HepG2 (cell line): ENCODE measurements at places on chromosomes 4 and X. TPM values are rescaled to one million over a fixed set of nuclear protein-coding genes. Genes with fewer than 3 reads are reported as not detected.

DNA sequence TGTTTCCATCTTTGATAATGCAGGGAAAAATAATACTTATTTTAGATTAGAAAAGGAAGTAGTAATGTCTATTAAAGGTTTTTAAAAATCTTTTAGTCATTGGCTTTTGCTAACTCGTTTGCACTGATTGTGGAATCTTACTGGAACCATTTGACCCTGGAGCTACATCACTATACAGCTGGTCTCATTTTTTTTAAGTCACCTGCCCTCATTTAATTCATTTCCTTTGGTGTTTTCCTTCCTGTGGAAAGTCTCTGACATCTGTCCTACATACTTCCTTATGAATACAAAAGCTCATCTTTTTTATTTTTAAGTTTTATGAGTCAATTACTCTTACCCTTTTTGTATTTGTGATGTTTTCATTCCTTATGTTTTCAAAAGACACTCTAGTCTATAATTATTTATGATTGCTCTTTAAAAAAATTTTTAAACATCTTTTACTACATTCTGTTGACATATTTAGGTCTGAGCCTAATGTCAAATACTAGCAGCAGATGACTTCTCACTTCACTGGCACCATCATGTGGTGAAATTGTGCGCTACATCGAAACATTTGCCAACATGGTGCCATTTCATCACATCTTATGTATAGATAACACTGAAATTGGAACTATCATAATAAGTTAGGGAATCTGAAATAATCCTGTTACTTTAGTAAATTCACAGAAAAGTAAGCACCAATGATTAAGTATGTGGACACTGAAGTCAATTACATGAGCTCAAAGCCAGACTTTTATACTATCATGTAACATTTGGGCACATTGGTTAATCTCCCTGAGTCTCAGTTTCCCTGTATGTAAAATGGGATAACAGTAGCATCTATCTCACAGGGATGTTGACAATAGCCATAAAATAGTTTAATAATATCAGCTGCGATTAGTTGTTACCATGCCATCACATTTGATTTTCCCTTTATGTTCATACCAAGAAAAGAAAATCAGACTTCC lies 9.4 kb upstream of the MMAA start:
- peak; percentile 58 for DNase-seq
- H3K4me3 ChIP-seq = no peak overlapping the region
- no peaks in the 10 kb centered on the region for H3K27me3 ChIP-seq
- H3K36me3 ChIP-seq = no peaks in the 10 kb centered on the region

DNA sequence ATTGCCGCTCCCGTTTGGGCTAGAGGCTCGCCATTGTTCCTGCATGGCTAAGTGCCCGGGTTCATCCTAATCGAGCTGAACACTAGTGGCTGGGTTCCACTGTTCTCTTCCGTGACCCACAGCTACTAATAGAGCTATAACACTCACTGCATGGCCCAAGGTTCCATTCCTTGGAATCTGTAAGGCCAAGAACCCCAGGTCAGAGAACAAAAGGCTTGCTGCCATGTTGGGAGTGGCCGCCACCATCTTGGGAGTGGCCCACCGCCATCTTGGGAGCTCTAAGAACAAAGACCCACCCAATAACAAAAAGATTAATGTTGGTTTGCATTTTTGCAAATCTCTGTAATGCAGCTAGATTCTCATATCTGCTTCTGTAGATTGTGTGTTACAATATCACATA lies 299.0 kb downstream of the DCHS2 start:
- no peaks in the 10 kb centered on the region for H3K4me1 ChIP-seq
- no peaks in the 10 kb centered on the region for H3K36me3 ChIP-seq
- H3K27ac ChIP-seq = no peak overlapping the region
- no peak for DNase-seq

GRCh38 chr4:131426023-131426758 lies 1722.9 kb upstream of the PCDH10 start:
- no peaks in the 10 kb centered on the region for H3K27me3 ChIP-seq
- no peak for DNase-seq
- H3K27ac ChIP-seq = no peak overlapping the region

- H3K4me3 ChIP-seq = no peak overlapping the region
- H3K36me3 ChIP-seq = no peaks in the 10 kb centered on the region
- no peak for DNase-seq
These were observed 450.0 kb upstream of the RASGEF1B start for GRCh38 chr4:81921751-81922159.

DNA sequence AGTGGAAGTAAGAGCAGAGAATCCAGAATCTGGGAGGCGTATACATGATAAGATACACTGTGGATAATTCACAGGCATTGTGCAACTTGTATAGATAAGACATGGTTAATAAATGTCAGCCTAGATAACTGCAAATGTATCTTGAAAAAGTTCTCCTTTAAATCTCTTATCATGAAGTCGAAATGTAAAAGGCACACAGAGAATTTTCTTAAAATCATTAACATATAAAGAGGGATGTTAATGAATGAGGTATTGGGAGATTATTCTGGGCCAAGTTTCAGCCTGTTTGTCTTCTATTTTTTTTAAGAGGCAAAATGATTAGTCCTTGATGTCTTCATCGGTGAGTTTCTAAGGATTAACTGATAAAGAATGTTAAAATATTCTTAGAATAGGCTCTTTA lies 835 bp downstream of the TDO2 start:
- no peak overlapping the region for H3K4me3 ChIP-seq
- DNase-seq = no peak
- H3K4me1 ChIP-seq = no peaks in the 10 kb centered on the region
- no peaks in the 10 kb centered on the region for H3K27me3 ChIP-seq
- no peak overlapping the region for H3K27ac ChIP-seq

DNA sequence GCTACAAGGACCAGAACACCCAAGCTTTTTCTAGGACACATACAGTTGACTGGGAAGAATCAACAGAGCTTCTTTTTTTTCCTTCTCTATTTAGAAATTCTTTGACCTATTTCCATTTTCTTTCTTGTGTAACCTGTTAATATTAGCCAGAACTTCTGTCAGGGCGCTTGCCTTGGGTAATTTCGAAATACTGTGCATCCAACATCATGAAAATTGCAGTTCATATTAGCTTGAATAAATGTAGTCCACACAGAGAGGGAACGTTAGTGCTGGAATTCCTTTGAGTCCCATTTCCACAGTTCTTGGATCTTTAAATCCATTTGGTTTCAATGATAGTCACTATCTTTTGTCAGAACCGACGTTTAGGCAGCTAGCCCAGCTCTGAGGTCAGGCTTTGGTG lies 141.8 kb downstream of the MXRA5 start:
- H3K27ac ChIP-seq = no peak overlapping the region
- no peaks in the 10 kb centered on the region for H3K36me3 ChIP-seq
- H3K4me3 ChIP-seq = no peak overlapping the region
- H3K4me1 ChIP-seq = no peaks in the 10 kb centered on the region
- DNase-seq = no peak

GRCh38 chr4:76377481-76377901 lies 43.5 kb downstream of the CCDC158 start:
- H3K4me3 ChIP-seq = 0 out of 2 replicates have a peak overlapping the region, but pooled peaks have one; percentile 3
- H3K4me1 ChIP-seq = peaks cover 26% of the 10 kb centered on the region
- H3K36me3 ChIP-seq = no peaks in the 10 kb centered on the region
- DNase-seq = peak; percentile 9
- H3K27ac ChIP-seq = no peak overlapping the region

Gene FGF2
- total RNA-seq = 0.02 and 0.04 TPM in 2 replicates
